ENCODE measurements at places on chromosomes 4 and X. TPM values are rescaled to one million over a fixed set of nuclear protein-coding genes. Genes with fewer than 3 reads are reported as not detected.

Gene RASGEF1B
- 17.1 TPM for total RNA-seq

Gene SLC6A14
- 0.48 TPM for total RNA-seq

Gene TEX13C
- 2.6 TPM for total RNA-seq

Gene CABS1
- 6.5 TPM for total RNA-seq

Gene CXCL8
- 17.1 TPM for total RNA-seq

GRCh38 chrX:113001836-113002235 lies 161.2 kb upstream of the AMOT start:
- DNase-seq = no peak

- no peak for DNase-seq
Observed at GRCh38 chr4:137032222-137032621, 500.1 kb downstream of the PCDH18 start.

- no peak for DNase-seq
Observed at GRCh38 chr4:109985993-109986974, 73.6 kb downstream of the EGF start.

- no peak for DNase-seq
Observed at GRCh38 chr4:69532886-69533506, 37.3 kb upstream of the UGT2B4 start.

DNA sequence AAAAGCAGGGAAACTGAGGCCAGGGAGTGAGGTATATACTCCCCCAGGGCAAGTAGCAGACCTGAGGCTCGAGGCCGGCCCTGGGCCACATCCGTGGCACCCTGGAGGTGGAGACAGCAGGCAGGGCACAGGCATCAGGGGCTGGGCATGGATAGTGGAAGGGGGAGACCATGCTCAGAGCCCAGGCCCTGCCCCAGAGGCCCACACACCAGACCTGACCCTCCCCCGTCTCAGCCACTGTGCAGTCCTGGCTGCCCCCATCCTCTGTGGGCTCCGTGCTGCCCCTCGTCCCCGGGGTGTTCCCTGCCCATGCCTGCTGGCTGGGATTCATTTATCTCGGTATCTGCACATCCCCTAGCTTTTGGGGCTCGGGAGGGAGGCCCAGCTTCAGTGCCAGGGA lies 103.1 kb upstream of the NKX1-1 start:
- DNase-seq = no peak

- peak; percentile 89 for DNase-seq
Observed at GRCh38 chr4:28890949-28891775, 1829.0 kb upstream of the PCDH7 start.

DNA sequence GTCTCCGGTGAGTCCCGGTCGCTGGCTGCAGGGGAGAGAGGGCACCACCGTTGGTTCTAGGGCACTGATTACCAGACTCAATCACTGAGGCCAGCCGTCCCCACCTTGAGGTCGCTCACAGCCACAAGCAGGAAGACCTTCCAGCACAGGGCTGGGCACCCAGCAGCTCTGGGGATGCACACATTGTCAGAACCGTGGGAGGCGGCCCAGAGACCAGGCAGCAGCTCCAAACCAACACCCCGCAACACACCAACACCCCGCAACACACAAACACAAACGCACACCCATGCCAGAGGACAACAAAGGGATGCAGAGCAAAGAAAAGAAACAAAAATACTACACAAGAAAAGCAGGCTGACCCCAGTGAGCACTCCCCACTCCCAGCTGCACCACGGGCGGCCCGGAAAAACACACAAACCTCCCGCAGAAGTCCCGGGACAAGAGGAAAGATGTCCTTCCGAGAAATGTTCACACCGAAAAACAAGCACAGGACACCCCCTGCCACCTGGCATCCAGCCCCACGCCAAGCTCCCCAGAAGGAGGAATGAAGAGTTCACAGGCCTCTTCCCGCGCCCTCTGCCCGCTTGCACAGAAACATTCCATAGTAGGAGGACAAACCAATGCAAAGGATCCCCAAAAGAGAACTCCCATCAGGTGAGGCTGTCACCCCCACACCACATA lies 3.2 kb downstream of the HMX1 start:
- no peak for DNase-seq

GRCh38 chr4:169279108-169279507 lies 8.4 kb upstream of the SH3RF1 start:
- peak; percentile 43 for DNase-seq

DNA sequence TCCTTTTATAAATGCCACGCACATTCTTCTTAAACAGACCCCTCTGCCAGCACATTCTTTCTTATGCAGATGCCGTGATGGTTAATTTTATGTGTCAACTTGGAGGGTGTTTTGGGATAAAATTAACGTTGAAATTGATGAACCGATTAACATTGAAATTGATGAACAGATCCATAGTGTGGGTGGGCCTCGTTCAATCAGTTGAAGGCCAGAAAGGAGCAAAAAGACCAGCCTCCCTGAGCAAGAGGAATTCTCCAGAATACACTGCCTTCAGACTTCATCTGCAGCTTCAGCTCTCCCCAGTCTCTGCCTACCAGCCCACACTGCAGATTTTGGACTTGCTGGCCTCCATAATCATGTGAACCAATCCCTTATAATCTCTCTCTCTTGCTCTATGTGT lies 233.6 kb upstream of the BCOR start:
- no peak for DNase-seq

GRCh38 chr4:140186651-140187315 lies 32.8 kb upstream of the MAML3 start:
- DNase-seq = peak; percentile 71

DNA sequence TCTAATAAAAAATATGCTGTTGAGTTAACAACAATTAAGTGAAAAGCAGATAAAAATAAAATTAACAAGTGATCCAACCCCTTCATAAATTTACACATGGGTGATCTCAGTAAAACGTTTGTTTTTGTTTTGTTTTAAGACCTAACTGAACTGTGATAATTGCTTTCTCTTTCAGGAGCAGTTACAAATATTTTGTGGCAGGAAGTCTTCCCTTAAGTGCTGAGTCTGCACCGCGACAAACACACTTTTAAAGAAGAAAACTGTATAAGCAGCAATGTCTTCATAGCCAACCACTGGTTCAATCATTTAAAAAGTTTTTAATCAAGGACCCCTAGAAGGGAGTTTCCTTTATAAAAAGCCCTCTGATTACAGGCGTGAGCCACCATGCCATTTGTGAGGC lies 53.7 kb upstream of the NFKB1 start:
- DNase-seq = no peak

Data from umbilical cord (tissue), 2 donors.